Lower lobe of right lung (tissue), 2 donors: ENCODE measurements at places on chromosomes 5 and 9. TPM values are rescaled to one million over a fixed set of nuclear protein-coding genes. Genes with fewer than 3 reads are reported as not detected.

Gene AK3
- total RNA-seq, result 40.4 TPM

Gene KIF12
- 4.8 TPM for total RNA-seq

Gene PCDHGA12
- total RNA-seq, result 5.9 TPM

Gene NR4A3
- 1.7 TPM for total RNA-seq

Gene C5orf46
- not detected for total RNA-seq

Gene MCIDAS
- 0.56 TPM for total RNA-seq
